ENCODE measurements at places on chromosomes 13 and 19.

GRCh38 chr13:47934371-47934770, 66.7 kb downstream of the SUCLA2 start:
- no peak for DNase-seq

DNA sequence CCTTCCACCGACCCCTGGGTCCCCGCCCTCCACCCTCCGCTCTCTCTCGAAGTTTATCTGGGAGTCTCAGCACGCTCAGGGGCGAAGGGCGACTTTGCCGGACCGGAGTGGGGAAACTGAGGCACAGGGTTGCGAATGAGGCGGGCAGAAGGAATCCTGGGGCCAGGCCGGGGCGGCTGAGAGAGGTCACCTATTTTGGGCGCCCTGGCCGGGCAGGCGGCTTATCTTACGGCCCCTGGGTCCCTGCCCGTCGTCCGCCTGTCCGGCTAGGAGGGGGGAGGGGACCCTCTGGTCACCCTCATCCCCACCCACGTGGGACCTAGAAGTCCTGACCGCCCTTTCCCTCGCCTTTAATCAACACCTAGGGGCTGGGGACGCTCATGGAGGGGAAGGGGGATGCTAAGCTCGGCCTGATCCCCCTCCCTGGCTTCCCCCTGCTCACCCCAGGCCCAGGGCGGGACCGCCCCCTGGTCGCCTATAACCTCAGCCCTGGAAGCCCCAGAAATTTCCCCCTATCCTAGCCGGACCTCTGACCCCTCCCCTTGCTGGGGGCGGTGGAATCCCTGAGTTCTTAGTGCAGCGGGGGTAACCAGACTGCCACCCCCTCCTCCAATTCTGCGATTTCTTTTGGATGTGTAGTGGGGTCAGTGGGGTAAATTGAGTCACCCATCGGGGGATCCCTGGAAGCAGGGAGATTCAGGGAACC, 556 bp downstream of the TRIP10 start:
- no peak for DNase-seq

GRCh38 chr13:50038266-50038665, 23.0 kb downstream of the KCNRG start:
- no peak for DNase-seq

DNA sequence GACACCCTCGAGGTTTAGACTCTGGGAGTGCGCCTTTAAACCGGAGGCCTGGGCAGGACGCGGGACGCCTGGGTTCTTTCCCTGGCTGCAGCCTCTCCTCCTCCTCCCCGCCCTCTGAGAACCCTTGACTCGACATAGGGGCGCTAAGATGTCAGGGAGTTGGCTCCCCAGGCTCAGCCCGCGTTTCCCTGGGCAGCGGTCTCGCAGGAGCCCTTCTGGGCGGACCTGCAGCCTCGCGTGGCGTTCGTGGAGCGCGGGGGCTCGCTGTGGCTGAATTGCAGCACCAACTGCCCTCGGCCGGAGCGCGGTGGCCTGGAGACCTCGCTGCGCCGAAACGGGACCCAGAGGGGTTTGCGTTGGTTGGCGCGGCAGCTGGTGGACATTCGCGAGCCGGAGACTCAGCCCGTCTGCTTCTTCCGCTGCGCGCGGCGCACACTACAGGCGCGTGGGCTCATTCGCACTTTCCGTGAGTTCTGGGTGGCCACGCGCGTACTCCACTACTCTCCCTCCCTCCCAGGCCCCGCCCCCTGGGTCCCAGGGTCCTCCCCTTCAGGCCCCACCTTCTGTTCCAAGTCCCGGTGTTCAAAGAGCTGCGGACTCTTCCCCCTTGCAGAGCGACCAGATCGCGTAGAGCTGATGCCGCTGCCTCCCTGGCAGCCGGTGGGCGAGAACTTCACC, 1.3 kb downstream of the ICAM5 start:
- DNase-seq, result no peak

- no peak for DNase-seq
These were observed 45.9 kb downstream of the SPTBN4 start for GRCh38 chr19:40512473-40513344.

GRCh38 chr19:10070730-10071446, 15.2 kb upstream of the SHFL start:
- no peak for DNase-seq

- no peak for DNase-seq
These were observed 156.3 kb upstream of the FNDC3A start for GRCh38 chr13:48819376-48819775.

DNA sequence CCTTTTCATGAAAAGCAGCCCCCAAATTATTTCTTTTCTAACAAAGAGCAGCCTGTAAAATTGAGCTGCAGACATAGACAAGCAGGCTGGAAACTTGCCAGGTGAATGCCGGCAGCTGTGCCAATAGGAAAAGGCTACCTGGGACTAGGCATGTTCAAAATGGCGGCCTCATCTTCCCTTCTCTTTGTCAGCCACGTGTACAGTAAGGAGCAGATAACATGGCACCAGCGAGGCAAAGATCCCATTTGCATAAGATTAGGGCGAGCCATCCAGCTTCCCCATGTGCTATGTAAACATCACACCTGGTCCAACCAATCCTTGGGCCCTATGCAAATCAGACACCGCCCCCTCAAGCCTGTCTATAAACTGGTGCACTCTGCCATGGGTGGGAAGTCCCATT, 31.2 kb upstream of the CACNA1A start:
- no peak for DNase-seq

- peak; percentile 45 for DNase-seq
These were observed at the start of gene MEF2B for GRCh38 chr19:19170053-19170872. MEF2B (minus strand) TSS chr19:19170263; CDS start chr19:19150735, 19,528 bp downstream.

DNA sequence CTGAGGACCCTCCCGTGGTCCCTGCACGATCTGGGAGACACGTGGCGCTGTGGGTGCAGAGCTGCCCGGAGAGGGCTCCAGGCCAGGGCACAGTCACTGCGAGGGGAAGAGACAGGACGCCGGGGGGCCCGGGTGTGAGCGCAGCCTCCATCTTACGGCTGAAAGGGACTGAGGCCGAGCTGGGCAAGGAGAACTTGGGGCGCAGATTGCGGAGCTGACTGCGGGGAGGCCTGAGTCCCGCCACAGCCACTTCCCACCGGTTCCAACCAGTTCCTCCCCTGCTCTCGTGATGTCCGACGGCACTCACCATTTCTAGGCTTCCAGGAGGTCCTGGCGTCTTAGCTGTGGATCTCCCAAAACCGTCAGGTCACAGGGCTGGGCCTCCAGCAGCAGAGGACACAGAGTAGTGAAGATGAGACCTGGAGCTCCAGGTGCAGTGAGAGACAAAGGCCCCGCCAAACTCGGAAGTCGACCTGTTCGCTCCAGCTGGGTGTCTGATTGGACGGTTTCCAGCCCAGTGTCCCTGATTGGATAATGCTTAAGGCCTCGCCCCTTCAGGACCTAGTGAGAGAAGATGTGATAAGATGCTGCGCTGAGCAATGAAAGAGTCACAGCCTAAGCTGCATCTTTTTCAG, 4.8 kb upstream of the ZNF253 start:
- no peak for DNase-seq

DNA sequence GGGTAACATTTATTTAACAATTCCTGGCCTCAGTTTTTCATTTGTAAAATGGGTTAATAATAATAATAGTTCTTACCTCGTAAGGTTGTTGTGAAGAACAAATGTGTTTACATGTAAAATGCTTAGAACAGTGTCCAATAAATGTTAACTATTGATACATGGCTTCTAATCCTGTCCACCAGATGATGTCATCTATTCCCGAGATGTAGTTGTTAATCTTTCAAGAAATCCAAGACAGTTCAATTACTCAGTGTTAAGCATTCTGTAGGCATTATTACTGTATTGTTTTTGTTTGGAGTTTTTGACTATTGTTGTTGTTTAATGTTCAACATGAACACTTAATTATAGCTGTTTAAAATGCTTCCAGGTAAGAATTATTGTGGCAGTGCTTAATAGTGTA, 131.0 kb upstream of the FNDC3A start:
- DNase-seq, result no peak

- DNase-seq, result no peak
These were observed 473 bp downstream of the KLK4 start for GRCh38 chr19:50910722-50911121.

- DNase-seq, result no peak
These were observed 361.6 kb upstream of the PCDH20 start for GRCh38 chr13:61777271-61777670.

GRCh38 chr19:30011051-30011578, 69.1 kb downstream of the URI1 start:
- no peak for DNase-seq

- no peak for DNase-seq
These were observed 753.9 kb downstream of the OLFM4 start for GRCh38 chr13:53782488-53782961.

GRCh38 chr19:35109395-35110112, 6.1 kb upstream of the FXYD3 start:
- no peak for DNase-seq

DNA sequence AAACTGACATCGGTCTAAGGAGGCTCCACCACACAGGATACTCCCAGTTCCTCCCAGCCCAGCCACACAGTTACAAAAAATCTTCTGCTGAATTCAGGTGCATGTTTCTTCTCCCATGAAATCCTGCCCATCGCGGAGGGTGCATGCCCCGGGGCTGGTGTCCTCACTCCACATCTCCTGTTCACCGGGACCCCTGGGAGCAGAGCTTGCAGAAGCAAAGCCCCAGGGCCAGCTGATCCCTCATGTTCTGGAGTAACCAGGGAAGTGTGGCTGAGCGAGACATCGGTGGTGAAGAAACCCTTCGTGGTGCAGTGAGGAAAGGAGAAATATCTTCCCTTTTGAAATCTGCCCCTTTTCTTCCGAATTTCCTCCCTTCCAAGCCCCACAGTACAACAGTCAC, 904 bp upstream of the SIGLEC9 start:
- DNase-seq, result no peak

GRCh38 chr13:78147905-78148304, 229.3 kb upstream of the EDNRB start:
- DNase-seq, result no peak

DNA sequence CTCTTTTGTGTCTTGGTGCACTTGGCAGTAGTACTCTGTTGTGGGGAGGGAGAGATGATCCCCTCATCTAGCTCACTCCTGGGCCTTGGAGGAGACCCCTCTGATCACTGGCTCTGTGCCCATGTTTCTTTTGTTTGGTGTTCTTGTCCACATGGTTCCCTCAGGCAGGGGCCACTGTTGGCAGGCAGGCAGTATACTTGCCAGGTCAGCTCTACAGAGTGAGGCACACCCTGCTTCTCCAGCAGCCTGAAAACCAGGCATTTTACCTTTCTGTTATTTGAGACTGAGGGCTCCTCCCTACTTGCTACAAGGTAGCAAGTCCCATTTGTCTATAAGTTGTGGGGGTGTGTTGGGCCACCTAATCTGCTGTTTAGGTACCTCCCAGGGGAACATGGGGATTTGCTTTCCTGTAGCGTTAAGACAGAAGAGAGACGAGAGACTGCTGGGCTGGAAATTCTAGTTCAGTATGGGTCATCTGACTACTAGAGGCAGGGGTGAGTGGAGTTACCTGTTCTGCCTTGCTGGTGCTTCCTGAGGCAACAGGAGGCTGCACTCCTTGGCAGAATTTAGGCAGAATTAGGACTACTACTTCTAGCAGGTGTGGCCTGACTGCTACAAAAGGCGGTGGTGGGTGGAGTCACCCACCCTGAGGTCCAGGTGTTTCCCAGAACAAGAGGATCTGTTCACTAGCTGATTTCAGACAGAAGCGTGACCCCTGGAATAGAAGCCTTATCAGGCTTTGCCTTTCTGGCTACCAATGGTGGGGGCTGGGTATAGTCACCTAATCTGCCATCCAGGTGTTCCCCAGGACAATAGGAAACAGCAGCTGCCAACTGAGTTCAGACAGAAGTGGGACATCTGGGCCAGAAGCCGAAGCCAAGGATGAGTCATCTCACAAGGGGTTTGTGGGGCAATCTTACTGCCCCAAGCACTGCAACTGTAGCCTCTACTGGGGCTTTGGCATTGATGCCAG, 843.0 kb upstream of the ATXN8OS start:
- DNase-seq, result no peak

- DNase-seq, result no peak
These were observed 52.2 kb downstream of the IRS2 start for GRCh38 chr13:109734002-109734785.

DNA sequence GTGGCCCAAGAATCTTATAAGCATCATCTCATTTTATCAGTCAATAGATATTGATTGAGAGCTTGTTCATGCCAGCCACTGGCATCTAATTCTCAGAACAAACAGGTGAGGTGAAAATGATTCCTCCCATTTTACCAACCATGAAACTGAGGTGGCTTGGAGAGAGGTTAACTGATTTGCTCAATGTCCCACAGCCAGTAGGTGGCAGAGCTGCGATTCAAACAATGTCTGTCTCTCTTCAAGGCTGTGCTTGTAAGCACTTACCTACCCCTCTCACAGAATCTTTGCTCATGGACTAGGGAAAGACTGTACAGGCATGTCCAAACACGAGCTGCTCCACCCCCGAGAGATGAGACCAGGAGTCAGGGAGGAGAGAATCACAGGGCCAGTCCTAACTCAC, 21.5 kb upstream of the GSX1 start:
- no peak for DNase-seq
